ENCODE measurements at places on chromosomes 16 and 17. TPM values are rescaled to one million over a fixed set of nuclear protein-coding genes. Genes with fewer than 3 reads are reported as not detected.

The TNFRSF17 gene
- not detected for total RNA-seq

The MYH13 gene
- total RNA-seq, result not detected

The SNAI3 gene
- 0.26 TPM for total RNA-seq

The MYH1 gene
- not detected for total RNA-seq

The TP53TG3B gene
- total RNA-seq, result not detected

The PDPR gene
- 31.8 TPM for total RNA-seq

The LITAFD gene
- not detected for total RNA-seq

The UBTF gene
- total RNA-seq, result 71.4 TPM

The PRDM7 gene
- not detected for total RNA-seq

The PYCARD gene
- 19.8 TPM for total RNA-seq

The HBA2 gene
- 82.7 TPM for total RNA-seq

The CLEC18C gene
- total RNA-seq, result not detected

GRCh38 chr17:63549289-63549945 is 860 bp upstream of the DCAF7 start:
- DNase-seq, result no peak

GRCh38 chr17:78818152-78818846 is 22.3 kb downstream of the USP36 start:
- no peak for DNase-seq

- no peak for DNase-seq
Observed at GRCh38 chr17:6994118-6994598, 1.7 kb upstream of the ALOX12 start.

DNA sequence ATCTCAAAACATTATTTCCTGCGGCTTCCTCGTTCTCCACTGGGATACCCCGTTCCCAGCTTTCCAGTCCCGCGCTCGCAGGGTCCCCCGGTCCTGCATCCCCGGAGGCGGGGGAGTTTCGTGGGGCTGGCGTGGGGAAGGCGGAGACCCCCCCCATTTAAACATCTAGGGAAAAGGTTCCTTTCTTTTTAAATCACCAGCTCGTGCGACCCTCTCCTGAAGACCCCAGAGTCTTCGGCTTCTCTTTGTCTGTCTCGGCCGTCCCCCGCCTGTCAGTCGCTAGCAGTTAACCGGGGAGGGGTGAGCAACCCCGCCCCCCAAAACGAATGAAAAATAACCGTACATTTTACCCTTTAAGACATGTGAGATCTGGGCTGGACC is 473 bp upstream of the IGF2BP1 start:
- DNase-seq, result no peak

DNA sequence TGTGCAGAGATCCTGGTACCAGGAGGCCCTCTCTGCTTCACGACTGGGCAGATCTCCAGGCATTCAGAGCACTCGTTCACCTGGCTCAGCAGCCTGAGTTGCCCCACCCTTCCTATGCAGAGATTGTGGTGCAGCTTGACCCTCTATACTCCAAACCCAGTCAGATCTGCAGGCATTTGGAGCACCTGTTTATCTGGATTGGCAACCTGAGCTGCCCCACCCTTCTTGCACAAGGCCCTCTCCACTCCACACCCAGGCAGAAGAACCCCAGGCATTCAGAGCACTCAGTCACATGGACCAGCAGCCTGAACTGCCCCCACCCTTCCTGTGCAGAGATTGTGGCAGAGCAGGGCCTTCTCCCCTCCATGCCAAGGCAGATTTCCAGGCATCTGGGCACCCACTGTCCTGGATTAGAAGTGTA is 88.4 kb upstream of the CDH5 start:
- DNase-seq, result no peak

DNA sequence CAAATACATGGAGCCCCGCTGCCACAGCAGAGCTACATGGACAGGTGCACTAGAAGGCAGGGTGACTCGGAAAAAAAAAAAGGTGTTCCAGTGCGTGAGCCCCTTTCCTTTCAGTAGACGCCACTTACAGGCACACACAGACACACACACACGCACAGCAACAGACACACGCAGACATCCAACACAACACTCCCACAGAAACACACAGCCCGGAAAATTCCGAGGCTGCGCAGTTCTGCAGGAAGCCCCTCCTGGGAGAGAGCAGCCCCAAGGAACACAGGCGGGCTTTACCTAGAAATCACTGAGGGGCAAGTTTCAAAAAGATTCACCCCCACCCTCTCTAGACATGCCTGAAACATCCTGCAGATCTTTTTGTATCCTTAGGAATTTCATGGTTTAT is 136.0 kb upstream of the WSB1 start:
- DNase-seq, result no peak

DNA sequence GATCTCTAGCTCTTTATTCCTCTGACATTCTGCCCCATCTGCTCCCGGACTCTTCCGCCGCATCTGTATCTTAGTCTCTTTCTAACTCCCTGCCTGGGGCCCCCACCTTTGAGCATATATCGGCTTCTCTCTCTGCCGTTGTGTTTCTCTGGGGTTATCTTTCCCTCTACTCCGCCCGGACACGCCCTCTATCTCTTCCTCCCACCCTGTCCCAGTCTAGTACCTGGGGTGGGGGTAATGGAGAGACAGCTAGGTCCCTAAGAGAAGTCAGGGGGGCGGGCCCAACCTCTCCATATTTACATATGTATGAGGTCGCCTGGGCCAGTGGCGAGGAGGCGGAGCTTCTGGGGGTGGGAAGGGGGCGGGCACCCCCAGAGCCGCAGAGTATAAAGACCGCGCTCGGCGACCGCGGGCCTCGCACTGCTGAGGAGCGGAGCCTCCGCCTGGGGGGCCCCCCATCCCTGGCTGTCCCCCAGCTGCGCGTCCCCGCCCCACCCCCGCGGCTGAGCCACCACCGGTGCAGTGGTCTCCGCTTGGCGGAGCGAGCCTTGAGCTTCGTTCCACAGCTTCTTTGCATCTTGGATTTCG is at the start of gene ATP1B2:
ATP1B2 (plus strand) TSS at position 418 of the 588 bp plus-strand sequence. CDS start 593 bp downstream, outside the sequence.
- DNase-seq, result no peak

DNA sequence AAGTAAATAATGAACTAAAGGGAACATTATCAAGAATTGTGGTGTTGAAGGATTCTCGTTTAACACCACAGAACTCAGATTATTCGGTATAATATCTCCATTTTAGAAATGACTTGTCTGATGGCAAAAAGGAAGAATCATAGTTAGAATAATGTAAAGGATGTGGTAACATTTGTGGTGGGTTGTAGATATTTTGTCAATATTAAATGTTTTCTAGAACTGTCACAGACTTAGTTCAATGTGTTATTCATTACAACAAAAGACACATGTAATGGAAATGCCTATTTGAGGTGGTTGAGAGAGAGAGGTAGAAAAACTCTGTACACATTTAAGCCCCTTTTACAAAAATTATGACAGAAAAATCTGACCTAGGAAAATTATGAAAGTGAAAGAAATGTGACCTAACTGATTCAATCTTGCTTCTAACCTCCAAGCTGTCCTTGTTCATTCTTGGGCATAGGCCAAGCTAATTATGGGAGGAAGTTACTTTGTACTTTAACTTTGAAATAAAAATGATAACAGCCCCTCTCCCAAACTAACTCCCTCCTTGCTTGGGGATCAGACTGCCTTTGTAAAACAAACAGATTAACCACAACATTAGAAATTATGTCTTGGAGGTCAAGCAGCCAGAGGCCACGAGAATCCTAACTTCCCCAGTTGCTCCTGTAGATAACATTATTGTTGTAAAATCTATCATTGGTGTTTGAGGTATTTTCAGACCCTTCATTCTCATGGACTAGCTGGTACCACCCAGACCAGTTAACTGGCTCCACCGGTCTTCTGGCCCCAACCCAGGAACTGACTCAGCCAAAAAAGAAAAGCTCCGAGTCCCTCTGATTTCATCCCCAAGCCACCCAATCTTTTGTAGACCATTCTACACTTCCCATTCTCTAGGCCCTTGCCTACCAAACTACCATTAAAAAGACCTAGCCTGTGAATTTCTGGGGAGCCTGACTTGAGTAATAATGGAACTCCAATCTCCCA is 1287.8 kb upstream of the CDH8 start:
- no peak for DNase-seq

- no peak for DNase-seq
Observed at GRCh38 chr16:84875846-84876245, 56.1 kb downstream of the CRISPLD2 start.

DNA sequence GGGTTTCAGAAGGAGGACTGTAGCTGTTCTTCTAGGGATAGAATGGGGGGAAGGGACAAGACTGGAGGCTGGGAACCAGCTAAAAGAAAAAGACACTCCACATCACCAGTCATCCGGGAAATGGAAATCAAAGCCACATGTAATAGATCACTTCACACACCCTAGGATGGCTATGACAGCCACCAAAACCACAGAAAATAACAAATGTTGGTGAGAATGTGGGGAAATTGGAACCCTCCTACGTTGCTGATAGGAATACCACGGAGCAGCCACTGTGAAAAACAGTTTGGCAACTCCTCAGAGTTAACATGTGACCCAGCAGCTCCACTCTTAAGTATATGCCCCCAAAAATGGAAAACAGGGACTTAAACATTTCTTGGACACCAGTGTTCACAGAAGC is 2.3 kb downstream of the TLE7 start:
- DNase-seq, result no peak

DNA sequence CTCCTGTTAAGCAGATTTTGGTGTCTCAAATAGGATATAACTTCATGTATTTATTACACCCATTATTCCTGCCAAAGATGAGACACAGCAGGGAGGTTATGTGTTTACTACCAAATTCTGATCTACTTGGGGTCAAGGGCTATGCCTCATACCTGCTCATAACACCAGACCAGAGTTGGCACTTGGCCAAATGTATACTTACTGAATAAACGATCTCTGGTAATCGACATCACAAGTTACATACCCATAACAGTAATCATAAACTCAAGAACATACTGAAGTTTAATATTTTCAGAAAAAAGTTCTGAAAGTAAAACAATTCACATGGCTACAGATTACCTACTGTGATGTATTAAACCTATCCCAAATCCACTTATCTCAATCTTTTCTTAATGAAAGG is 2.9 kb downstream of the TMEM170A start:
- DNase-seq, result no peak

DNA sequence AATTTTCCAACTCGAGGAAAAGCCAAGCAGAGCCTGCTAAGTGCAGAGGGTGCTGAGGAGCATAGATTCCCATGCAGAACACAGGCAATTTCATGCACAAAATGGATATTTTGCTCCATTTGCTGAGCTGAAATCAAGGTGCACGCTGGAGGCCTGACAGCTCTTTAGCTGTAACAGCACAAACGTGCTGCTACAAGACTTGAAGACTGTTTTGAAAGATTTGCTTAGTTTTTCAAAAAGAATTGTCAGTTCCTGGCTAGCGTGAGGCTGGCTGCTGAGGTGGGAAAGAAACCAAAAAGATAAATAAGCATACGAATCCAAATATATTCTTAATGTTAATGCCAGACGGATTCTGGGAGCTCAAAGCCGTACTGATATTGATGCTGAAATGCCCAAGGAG is 309.0 kb upstream of the MAF start:
- no peak for DNase-seq

DNA sequence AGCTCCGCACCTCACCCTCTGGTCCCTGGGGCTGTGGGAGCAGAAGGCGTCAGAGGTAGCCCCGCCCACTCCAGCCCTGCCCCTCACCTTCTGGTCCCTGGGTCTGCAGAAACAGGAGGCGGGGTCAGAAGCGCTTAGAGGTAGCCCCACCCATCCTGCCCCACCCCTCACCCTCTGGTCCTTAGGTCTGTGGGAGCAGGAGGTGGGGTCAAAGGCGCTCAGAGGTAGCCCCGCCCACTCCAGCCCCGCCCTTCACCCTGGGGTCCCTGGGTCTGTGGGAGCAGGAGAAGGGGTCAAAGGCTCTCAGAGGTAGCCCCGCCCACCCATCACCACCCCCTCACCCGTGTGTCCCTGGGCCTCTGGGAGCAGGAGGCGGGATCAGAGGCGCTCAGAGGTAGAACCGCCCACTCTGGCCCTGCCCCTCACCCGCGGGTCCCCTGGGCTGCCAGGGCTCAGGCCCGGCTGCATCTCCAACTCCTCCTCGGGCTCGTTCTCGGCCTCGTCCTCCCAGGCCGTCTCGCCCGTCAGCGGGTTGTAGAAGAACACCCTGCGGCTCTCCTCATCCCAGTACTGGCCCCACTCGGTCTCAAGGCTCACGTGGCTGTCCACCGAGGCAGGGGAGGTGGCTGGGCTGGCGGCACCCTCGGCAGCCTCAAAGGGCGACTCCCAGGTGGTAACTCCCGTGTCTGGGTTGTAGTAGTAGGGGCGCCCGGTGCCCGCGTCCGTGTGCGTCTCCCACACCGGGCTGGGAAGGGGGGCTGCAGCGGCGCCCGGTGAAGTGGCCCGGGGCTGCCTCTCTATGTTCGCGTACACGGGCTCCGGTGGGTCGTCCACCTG is 27.2 kb downstream of the ARHGAP27 start:
- DNase-seq, result no peak

GRCh38 chr16:10027553-10027952 is 154.7 kb downstream of the GRIN2A start:
- no peak for DNase-seq

GRCh38 chr16:77548766-77549165 is 113.9 kb upstream of the ADAMTS18 start:
- no peak for DNase-seq

GRCh38 chr16:23523876-23524385 is 13.6 kb upstream of the GGA2 start:
- DNase-seq, result no peak

DNA sequence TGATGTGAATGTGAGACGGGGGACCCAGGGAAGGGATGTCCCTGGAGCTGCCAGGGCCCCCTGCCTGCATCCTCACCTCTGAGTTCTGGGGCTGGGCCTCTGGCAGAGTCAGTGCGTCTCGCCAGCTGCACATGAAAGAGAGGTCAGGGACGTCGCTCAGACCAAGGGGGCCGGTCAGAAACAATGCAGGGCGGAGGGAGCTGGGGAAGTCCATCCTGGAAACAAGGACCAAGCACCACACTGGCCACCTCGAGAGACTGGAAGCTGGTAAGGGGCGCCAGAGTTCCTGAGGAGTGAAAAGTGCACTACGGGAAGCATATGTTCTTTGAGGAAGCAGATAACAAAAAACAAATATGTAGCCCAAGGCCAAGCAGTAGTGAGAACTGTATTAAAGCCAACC is 2.1 kb downstream of the TAF1C start:
- DNase-seq, result no peak

DNA sequence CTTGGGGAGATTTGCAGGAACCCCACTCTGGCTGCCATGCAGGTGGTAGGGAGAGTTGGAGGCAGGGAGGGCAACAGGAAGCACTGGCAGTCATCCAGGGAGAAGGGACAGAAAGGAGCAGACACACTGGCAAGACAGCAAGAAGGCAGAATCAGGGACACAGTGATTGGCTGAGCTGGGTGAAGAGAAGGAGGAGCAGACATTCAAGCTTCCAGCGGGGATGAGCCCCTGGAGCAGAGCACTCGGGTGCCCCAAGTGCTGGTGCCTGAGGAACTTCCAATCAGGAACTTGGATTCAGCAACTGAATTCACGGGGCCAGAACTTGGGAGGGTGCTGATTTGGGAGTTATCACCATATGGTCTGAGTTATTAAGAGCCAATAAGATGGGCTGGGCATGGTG is 6.3 kb upstream of the ITGA3 start:
- DNase-seq, result no peak

Data from esophagus muscularis mucosa (tissue), 4 donors.